Lung (tissue), 17 donors: ENCODE measurements at places on chromosomes 3 and 15. TPM values are rescaled to one million over a fixed set of nuclear protein-coding genes. Genes with fewer than 3 reads are reported as not detected.

GRCh38 chr3:130377960-130378676, 32.6 kb downstream of the COL6A5 start:
- no peak for DNase-seq
- H3K36me3 ChIP-seq, result no peaks in the 10 kb centered on the region
- no peaks in the 10 kb centered on the region for H3K4me1 ChIP-seq
- no peaks in the 10 kb centered on the region for H3K27me3 ChIP-seq
- no peak overlapping the region for H3K4me3 ChIP-seq

Gene CFAP44
- 14.1 TPM for total RNA-seq

DNA sequence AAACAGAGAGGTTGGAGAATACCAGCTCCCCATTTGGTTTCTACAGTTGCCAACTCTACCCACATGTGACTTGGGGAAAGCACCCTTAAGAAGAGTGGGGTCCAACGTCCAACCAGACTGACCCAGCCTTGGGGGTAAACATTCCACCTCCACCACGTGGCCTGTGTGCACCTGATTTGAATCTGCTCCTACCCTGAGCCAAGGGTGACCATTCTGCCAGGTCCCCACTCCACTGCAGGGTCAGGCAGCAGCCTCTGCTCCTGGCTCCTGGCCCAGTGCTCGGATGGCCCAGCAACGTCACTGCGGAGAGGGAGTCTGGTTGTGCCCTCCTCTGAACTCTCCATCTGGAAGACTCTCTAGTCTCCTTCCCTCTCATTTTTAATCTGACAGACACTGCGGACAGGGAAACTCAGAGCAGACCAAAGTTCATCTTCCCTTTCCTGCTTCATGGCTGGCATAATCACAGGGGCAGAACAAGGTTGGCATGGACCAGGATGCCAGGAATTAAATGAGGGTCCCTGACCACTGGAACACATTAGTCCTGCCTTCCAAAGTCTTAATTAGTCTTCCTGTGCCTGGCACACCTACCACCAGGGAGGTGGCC, 29.4 kb downstream of the FHIT start:
- no peaks in the 10 kb centered on the region for H3K27me3 ChIP-seq
- H3K4me3 ChIP-seq, result no peak overlapping the region
- DNase-seq, result no peak
- no peak overlapping the region for H3K27ac ChIP-seq

- no peak overlapping the region for H3K4me3 ChIP-seq
- H3K4me1 ChIP-seq, result peaks cover 34% of the 10 kb centered on the region
- peak overlapping the region; percentile 63 for H3K27ac ChIP-seq
These were observed 55.8 kb upstream of the LMCD1 start for GRCh38 chr3:8445861-8446260.

Gene LRRN1
- 7.1 TPM for total RNA-seq

Gene IL17RD
- 1.9 TPM for total RNA-seq

GRCh38 chr15:66923438-66923881, 141.9 kb upstream of the SMAD3 start:
- peaks cover 8% of the 10 kb centered on the region for H3K4me1 ChIP-seq
- H3K36me3 ChIP-seq, result no peaks in the 10 kb centered on the region
- DNase-seq, result no peak
- H3K4me3 ChIP-seq, result no peak overlapping the region
- H3K27me3 ChIP-seq, result no peaks in the 10 kb centered on the region
